ENCODE measurements at places on chromosomes 2 and 18. TPM values are rescaled to one million over a fixed set of nuclear protein-coding genes. Genes with fewer than 3 reads are reported as not detected.
A peak's percentile ranks its signal among the peaks of the same experiment; 100 is the strongest.

The TUBB8B gene
- total RNA-seq = not detected

The INSIG2 gene
- total RNA-seq = 22.2 TPM

DNA sequence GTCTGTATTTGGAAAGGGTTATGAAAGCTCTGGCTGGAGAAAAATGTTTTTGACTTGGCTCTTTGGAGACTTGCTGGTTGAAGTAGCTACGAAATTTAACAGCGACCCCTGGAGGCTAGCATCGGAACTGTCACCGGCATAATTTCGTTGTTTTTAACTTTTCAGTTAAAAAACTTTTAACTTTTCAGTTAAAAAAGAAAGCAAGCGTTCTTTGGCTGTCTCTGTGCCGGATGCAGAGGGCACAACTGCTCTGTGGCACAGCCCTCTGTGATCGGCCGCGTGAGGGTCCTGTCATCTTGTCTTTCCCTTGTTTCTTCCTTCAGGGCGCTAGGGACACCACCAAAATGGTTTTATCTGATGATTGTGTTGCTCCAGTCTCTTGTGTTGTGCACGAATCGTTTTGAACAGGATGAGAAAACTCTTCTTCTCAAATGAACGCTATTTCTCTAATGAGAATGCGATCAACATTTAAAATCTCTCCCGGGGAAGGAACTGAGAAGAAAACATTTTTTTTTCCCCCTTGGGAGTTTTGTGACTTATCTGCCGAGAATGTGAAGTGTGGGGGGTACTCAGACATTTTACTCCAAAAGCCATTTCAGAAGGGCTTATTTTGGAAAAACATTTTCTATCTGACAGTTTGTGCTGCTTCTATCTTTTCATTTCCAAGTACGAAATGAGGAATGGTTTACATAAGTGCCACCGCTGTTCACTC is 57.1 kb downstream of the ADCYAP1 start:
- H3K27me3 ChIP-seq = peaks cover 29% of the 10 kb centered on the region
- H3K4me3 ChIP-seq = no peak overlapping the region
- no peaks in the 10 kb centered on the region for H3K36me3 ChIP-seq
- DNase-seq = peak; percentile 57

GRCh38 chr18:48795696-48796095 is 155.1 kb downstream of the SMAD7 start:
- H3K27me3 ChIP-seq = peaks cover 3% of the 10 kb centered on the region
- no peak for DNase-seq
- H3K4me3 ChIP-seq = no peak overlapping the region
- H3K36me3 ChIP-seq = peaks cover 1% of the 10 kb centered on the region
- peaks cover 10% of the 10 kb centered on the region for H3K4me1 ChIP-seq

- no peaks in the 10 kb centered on the region for H3K36me3 ChIP-seq
- H3K27ac ChIP-seq = no peak overlapping the region
- H3K4me1 ChIP-seq = no peaks in the 10 kb centered on the region
Measured at GRCh38 chr2:48912110-48912509, 156.6 kb upstream of the LHCGR start.

The CDH7 gene
- not detected for total RNA-seq

The MREG gene
- total RNA-seq = 26.7 TPM

DNA sequence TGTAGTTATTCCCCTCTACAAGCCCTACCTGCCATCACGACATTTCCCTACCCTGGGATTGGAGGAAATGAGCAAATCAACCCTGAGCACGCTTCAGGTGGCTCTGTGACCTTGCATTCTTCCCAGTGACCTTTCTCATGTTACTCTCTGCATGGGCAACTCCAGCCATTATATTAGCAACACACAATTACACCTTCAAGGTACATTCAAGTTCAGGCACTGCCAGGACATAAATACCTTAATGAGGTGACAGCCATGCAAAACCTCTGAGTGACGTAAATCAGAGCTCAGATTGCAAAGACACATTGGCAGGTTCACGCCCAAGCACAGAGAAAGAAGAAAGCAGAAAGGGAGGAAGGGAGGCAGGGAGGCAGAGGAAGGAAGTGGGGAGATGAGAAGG is 68.7 kb upstream of the ALK start:
- no peak for DNase-seq
- H3K36me3 ChIP-seq = no peaks in the 10 kb centered on the region
- no peak overlapping the region for H3K4me3 ChIP-seq
- no peak overlapping the region for H3K27ac ChIP-seq
- no peaks in the 10 kb centered on the region for H3K4me1 ChIP-seq

GRCh38 chr2:28325567-28326468 is 66.8 kb upstream of the FOSL2 start:
- no peak overlapping the region for H3K27ac ChIP-seq
- H3K27me3 ChIP-seq = no peaks in the 10 kb centered on the region
- no peak overlapping the region for H3K4me3 ChIP-seq
- no peak for DNase-seq
- H3K36me3 ChIP-seq = peaks cover 10% of the 10 kb centered on the region
- peaks cover 29% of the 10 kb centered on the region for H3K4me1 ChIP-seq

DNA sequence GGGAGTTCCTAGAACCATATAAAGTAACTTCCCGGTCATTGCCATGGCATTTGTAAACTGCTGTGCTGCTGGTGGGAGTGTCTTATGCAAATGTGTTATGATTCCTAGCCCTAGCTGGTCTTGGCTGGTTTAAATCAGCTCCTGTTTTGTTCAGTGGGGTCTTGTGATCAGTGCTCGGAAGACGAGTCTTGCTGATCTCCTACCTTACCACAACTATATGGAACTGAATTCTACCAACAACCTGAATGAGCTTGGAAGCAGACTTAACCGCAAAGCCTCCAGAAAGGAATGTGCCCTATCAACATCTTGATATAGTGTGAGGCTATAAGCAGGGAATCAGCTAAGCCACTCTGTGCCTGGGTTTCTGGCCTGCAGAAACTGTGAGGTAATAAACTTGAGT is 33.5 kb downstream of the POLE4 start:
- H3K36me3 ChIP-seq = peaks cover 3% of the 10 kb centered on the region
- no peaks in the 10 kb centered on the region for H3K27me3 ChIP-seq
- H3K27ac ChIP-seq = no peak overlapping the region

DNA sequence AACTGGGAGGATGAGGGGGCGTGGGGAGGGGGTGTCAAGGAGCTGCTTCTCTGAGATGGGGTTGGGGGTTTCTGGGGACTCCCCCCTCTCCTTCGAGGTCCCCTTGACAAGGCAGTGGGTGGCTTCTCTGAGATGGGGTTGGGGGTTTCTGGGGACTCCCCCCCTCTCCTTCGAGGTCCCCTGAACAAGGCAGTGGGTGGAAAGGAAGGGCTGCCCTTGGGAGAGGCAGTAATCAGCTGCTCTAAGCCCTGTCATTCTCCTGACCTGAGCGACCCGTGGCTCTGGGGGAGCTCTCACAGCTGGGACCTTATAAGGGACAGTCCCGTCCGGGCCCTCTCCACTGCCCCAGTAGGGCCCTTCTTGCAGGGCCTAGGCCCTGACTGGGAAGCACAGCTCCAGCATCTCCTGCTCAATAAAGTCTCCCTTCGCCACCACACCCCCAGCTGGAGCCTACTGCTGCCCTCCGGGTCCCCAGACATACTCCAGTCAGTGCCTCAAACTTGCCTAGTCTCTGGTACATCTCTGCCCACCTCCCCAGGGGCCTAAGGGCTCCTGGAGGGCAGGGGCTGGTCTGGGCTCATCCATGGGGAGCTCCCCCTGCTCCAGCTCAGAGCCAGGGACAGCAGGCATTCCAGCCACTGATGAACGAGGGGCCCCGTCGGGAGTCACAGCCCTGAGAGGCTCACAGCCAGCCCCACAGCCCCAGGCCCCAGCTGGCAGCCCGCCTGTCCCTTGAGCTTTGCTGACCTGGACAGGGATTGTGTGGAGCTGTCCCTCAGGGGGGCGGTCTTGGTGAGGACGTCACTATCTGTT is 2.8 kb downstream of the GAREM2 start:
- H3K4me1 ChIP-seq = peaks cover 12% of the 10 kb centered on the region
- no peaks in the 10 kb centered on the region for H3K36me3 ChIP-seq
- H3K27ac ChIP-seq = no peak overlapping the region
- H3K27me3 ChIP-seq = peaks cover 43% of the 10 kb centered on the region

The DRC1 gene
- not detected for total RNA-seq

- no peaks in the 10 kb centered on the region for H3K27me3 ChIP-seq
- DNase-seq = no peak
- no peak overlapping the region for H3K27ac ChIP-seq
- no peak overlapping the region for H3K4me3 ChIP-seq
Measured at GRCh38 chr18:8350628-8351027, 258.6 kb upstream of the RAB12 start.

DNA sequence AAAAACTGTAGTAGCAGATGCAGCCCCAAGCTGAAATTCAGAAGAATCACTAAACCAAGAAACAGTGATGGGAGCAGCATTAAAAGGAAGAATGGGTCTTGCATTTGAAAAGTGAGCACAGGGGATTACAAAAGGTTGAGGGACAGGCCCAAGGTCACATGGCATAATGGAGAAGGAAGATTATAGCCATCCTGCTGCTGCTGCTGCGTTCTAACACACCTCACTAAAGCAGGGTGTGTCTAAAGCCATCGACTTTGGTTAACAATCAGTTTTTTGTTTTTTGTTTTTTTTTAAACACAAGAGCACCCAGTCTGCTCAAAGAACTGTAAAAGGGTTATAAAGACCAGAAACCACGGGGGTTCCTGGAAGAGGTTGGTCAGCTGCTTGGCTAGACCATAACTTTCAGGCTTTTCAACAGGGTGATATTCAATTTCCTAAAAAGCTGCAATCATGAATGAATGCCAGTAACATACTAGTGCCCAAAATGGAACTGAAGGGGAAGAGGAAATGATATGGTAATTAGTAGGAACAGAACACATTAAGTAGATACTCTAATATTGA is 102.6 kb downstream of the MYO5B start:
- H3K4me3 ChIP-seq = no peak overlapping the region
- no peaks in the 10 kb centered on the region for H3K36me3 ChIP-seq
- H3K4me1 ChIP-seq = no peaks in the 10 kb centered on the region
- H3K27ac ChIP-seq = no peak overlapping the region
- peaks cover 33% of the 10 kb centered on the region for H3K27me3 ChIP-seq

DNA sequence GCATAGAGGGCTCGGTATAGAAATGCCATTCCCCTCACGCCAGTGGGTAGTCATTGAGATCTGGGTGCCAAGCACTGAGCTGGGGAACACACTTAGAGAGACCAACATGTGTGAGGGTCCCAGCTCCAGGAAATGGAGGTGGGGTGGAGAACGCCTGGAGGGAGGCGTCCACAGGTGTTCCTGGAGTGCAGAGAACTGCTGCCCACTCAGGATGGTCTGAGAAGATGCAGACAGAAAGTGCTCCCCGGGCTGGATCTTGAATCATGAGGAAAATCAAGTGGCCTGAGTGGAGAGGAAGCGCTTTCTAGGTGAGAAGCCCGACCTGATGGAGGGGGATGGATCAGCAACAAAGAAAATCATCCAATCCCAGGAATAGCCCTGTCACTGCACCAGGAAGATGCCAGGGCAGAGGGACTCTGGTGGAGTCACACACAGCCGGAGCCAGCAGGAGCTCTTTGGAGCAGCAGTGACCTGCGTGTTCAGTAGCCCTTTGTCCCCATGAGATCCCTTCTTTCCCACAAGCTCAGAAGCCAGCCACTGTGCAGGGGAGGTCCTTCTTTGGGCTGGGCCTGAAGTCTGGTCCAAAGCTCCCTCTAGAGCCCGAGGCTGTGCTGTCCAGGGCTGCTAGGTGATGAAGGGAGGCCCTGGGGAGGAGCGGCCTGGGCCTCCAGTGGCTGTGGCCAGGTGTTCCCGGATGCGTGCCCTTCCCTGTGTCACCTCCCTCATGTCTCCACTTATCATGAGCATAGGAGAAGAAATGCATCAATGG is 112.3 kb downstream of the RNF144A start:
- no peak overlapping the region for H3K4me3 ChIP-seq
- no peaks in the 10 kb centered on the region for H3K27me3 ChIP-seq
- DNase-seq = no peak
- no peaks in the 10 kb centered on the region for H3K4me1 ChIP-seq
- H3K36me3 ChIP-seq = peaks cover 9% of the 10 kb centered on the region

DNA sequence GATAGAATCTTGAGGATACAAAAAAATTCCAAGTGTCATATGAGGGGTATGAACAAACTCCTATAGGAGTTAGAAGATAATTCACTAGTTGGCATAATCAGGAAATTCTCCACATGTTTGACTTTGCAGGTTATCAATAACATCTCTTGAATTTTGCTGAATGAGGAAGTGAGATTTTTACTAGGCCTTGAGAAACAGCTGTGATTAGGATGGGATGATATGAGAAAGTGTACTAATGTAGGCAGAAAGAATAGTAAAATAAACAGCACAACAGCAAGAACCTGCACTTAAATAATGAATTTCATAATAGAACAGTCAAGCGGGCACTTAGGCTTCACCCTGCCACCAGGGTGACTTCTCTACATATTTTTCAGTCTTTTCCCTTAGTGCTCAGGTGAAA is 570.8 kb upstream of the CRIM1 start:
- DNase-seq = no peak
- no peaks in the 10 kb centered on the region for H3K4me1 ChIP-seq
- no peaks in the 10 kb centered on the region for H3K36me3 ChIP-seq
- no peaks in the 10 kb centered on the region for H3K27me3 ChIP-seq
- H3K27ac ChIP-seq = no peak overlapping the region
- H3K4me3 ChIP-seq = no peak overlapping the region

DNA sequence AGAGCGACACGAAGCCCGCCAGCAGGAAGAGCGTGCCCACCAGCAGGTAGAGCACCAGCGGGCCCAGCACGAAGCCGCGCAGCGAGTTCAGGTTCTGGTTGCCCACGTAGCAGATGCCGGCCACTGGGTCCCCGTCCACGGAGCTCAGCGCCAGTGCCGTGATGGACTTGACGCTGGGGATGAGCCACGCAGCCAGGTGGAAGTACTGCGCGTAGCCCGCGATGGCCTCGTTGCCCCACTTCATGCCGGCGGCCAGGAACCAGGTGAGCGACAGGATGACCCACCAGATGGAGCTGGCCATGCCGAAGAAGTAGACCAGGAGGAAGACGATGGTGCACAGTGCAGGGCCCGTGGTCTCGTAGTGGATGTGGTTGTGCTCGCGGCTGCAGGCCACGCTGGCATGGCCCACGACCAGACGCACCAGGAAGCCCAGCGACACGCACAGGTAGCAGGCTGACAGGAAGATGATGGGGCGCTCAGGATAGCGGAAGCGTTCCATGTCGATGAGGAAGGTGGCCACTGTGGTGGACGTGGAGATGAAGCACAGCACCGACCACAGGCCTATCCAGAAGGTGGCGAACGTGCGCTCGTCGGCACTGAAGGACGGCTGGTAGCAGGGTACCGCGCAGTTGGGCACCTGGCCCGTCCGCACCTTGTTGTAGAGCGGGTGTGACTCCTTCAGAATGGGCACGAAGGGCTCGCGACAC is 2.1 kb downstream of the FZD5 start:
- H3K4me1 ChIP-seq = peaks cover 28% of the 10 kb centered on the region
- H3K36me3 ChIP-seq = peaks cover 3% of the 10 kb centered on the region
- no peak for DNase-seq
- peak overlapping the region; percentile 49 for H3K4me3 ChIP-seq
